ENCODE measurements at places on chromosomes 3 and 15.

DNA sequence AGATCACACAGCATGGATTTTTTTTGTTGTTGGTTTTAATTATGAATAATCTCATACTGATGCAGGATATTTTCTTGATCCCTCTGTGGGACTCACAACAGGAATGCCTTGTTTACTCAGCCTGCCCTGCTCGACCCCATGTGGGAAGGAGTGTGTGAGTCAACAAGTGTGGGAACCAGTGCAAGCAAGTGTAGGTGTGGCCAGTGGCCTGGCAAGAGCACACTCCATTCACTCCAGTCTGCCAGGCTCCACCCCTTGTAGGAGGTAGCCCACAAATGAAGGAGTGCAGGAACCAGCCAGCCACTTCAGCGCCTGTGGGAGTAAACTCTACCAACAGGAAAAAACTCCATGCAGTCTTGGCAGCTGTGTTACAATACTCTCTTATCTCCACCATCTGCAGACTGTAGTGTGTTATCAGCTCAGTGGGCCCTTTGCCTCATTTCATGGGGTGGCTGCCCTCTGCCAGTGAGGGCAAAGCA is 393.6 kb downstream of the OTOL1 start:
- DNase-seq = no peak

GRCh38 chr3:58250093-58250707 is 12.6 kb downstream of the ABHD6 start:
- DNase-seq = no peak

DNA sequence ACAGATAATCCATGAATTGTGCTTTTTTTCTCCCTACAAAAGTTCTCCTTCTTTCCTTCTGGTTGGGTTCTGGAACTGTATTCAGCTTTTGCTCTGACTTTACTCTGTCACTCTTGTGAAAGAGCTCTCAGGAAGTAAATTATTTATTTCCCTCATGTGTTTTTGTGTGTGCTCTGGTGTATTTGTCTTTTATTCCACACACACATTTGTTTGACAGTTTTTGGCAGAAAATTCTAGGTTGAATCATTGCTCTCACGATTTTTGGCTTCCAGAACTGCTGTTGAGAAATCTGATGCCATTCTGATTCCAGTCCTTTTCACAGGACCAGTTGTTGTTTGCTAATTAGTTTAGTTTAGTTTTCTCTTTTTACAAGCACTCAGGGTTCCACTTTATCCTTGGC is 172.8 kb downstream of the PLCH1 start:
- DNase-seq = no peak

GRCh38 chr3:11260460-11260859 is 11.7 kb upstream of the ATG7 start:
- DNase-seq = no peak

DNA sequence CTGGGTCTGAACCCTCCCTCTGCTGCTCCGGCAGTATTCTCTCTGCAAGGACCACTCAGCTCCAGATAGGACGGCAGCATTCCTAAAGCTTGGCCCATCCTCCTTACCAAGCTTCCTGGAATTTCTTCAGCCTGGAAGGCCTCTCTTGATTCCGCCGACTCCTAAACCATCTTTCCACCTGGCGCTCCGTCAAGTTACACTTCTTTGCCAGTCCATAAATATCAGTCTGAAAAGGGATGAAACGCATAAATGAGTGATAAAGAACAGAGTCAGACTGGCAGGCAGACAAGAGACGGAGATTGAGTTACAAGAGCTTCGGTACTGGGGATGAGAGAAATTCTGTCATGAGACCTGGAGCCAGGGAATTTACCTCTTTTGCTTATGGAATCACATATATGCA is 44.3 kb downstream of the CERS3 start:
- no peak for DNase-seq

DNA sequence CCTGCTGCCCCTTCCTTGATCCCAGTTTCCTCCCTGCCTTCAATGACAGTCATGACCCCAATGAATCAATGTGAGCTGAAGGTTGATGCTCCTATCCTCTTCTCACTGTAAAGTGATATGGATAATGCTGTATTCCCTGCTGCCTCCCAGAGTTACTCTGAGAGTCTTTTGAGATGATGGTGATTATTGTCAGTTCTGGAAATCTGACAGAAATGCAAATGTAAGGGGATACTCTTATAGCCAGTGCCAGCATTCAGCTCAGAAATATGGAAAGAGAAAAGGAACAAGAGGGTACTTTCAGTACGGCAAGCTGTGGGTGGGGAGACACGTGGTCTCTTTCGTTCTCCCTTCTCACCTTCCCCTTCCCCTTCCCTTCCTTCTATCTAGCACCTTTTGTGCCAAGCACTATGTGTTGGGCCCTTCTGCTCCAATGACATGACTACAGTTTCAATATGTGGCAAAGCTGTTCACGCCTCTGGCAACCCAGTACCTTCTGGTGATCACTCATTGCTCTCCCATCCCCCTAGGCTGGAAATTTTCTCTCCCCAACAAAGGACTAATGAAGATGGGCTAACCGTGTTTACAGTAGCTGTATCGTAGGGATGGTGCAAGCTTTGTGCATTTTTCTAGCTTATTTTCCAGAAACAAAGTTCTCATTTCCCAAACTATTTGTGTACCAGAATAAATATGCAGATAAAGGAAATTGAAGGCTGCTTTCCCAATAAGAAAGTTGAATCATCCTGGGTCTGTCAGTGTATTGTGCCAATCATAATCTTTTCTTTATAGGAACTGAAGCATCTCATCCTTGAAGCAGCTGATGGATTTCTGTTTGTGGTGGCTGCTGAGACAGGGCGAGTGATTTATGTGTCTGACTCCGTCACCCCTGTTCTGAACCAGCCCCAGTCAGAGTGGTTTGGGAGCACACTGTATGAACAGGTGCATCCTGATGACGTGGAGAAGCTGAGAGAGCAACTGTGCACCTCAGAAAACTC is 70.3 kb downstream of the ARNT2 start:
- DNase-seq = no peak
